ENCODE measurements at places on chromosomes 1 and 21.

DNA sequence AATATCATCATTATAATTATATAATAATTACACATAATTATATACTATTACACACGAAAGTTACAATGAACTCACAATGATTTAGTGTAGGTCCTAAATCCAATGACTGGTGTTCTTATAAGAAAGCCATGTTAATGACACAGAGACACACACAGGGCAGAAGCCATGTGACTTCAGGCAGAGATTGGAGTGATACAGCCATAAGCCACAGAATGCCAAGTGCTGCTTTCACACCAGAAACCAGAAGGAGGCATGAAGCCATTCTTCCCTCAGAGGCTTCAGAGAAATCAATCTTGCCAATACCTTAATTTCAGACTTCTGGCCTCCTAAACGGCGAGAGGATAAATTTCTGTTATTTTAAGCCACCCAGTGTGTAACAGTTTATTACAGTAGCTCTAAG lies 147.4 kb upstream of the KRTAP19-8 start:
- DNase-seq = no peak

- no peak for DNase-seq
Observed at GRCh38 chr1:184019506-184019905, 18.0 kb downstream of the COLGALT2 start.

DNA sequence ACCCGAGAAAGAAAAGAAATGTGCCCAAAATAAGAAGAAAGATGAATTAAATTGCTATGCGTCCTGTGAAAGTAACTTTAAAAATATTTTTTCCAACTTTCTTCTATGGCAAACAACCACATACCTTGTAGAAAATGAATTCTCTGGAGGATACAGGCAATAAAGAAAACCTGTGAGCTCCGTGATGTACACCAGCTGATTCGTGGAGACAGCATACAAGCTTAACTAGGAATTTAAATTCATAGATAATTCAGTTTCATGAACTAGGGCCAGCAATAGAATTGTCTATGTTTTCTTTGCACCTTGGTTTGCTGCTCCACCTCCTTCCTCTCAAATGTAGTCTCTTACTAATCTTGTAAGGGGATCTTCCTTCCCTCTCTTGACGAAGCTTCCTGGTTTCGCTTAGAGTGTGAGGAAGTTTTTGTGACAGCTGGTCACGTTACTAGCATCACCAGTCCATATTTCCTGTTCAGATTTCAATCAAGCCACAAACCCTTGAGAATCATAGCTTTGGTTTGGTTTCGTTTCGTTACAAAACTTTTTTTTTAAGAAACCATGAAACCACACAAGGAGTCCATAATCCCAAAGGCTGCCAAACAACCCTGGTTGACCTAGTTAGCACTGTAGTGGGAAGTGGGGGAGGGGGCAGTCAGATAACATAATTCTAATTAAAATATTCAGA lies 35.8 kb downstream of the GREM2 start:
- DNase-seq = peak; percentile 47

DNA sequence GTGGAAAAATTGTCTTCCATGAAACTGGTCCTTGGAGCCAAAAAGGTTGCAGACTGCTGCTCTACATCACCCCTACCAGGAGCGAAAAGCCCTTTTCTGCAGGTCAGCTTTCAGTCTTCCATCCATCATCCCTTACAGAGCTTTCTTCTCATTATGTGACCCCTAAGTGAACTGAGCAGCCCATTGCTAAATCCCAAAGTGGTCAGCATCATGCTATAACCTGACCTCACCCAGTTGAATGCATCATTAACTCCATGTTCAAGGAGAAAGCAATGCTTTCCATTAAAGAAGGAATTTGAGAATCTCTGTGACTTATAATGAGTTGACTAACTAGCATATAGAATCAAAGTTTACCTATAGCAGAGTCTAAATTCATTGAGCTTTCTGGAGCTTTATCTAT lies 10.4 kb upstream of the IL24 start:
- DNase-seq = no peak

DNA sequence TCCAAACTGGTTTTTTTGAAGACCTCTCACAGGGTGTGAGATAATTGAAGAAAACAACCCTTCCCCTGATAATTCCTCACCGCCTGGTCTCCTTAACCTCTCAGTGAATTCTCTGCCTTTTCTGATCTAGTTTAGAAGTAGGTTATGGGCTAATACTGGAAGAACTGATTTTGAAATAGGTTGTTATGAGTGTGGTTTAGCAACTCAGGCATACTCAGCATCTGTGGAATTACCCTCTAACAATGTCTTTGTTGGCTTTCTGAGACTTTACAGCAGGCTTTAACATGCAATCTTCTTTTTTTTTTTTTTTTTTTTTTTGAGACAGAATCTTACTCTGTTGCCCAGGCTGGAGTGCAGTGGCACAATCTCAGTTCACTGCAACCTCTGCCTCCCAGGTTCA lies 10.3 kb upstream of the PLD5 start:
- DNase-seq = no peak

GRCh38 chr1:82318265-82318664 lies 517.5 kb downstream of the ADGRL2 start:
- no peak for DNase-seq

- DNase-seq = no peak
Observed at GRCh38 chr1:219239518-219239917, 65.8 kb downstream of the LYPLAL1 start.

GRCh38 chr1:199176713-199177112 lies 537.9 kb downstream of the PTPRC start:
- no peak for DNase-seq

GRCh38 chr1:230868736-230869385 lies 540 bp upstream of the C1orf198 start:
- peak; percentile 55 for DNase-seq

DNA sequence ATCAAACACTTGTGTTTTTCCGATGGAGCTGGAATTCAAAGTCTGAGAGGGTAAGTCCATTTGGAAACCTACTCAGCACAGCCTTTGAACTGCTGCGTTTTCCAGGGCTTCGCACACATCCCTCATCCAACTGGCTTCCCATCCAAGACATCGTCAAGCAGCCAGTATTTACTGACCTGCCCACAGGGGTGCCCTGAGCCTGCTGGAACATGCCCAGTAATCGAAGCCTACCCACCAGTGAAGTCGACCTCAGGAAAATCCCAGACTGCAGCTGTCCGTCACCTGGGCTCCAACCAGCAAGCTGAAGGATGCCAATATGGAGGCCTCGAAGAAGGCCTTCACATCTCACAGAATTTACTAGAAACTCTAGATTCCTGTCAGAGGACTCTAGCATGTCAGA lies 261.6 kb downstream of the PLPP3 start:
- no peak for DNase-seq

GRCh38 chr1:168297019-168297730 lies 16.5 kb downstream of the TBX19 start:
- DNase-seq = peak; percentile 7

DNA sequence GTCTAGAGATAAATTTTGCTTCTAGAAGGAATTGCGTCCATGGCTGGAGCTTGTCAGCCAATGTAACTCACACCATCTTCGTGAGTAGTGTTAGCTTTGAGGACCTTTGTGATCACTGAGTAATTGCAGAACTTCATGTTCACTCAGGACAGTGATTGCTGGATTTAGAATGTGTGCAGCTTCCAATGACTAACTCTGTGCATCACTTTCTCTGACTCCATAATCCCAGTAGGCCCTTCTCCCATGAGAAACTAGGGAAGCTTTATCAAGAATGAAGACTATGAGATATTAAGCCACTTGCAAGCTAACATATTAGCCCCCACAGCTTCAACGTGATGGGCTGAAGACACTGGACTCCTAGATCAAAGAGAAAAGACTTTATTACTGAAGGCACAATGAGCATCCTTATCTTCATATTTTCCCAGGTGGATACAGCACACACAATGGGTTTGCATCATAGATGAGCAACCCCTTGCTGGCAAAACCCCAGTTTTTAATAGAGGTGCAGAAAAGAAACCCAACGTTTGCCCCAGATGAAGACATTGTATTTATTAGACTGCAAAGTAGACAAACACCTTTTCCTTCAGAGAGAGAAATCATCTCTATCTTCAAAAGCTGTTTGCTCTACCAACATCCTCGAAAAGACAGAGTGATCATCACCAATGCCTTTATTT lies 561.0 kb downstream of the LTN1 start:
- DNase-seq = no peak

- no peak for DNase-seq
Observed at GRCh38 chr1:116832932-116833578, 76.7 kb upstream of the PTGFRN start.

DNA sequence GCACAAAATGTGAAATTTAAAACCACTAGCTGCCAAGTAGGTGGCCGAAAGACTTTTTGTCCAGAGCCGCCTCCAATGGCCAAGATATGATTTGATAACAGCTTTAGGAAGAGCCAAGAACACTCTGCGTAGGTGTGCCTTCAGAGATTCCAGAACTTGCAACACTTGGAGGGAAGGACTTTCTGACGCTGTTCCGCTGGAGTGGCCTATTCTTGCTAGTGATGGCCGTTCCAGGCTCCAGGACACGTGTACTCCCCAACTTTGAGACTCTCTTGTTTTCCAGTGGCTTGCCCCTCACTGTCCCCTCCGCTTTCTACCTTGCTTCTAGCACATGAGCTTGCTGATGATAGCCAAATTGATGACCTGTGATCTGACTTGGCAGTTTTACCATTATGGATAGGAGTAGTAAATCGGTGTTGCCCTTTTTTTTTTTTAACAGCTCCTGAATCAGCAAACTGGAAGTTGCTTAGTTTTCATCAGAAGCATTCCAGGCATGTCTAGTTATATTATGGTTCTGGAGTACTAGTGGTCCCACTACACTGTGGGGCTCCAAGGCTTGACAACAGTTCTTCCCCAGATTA lies 1.0 kb downstream of the PRDX6 start:
- DNase-seq = peak; percentile 25

DNA sequence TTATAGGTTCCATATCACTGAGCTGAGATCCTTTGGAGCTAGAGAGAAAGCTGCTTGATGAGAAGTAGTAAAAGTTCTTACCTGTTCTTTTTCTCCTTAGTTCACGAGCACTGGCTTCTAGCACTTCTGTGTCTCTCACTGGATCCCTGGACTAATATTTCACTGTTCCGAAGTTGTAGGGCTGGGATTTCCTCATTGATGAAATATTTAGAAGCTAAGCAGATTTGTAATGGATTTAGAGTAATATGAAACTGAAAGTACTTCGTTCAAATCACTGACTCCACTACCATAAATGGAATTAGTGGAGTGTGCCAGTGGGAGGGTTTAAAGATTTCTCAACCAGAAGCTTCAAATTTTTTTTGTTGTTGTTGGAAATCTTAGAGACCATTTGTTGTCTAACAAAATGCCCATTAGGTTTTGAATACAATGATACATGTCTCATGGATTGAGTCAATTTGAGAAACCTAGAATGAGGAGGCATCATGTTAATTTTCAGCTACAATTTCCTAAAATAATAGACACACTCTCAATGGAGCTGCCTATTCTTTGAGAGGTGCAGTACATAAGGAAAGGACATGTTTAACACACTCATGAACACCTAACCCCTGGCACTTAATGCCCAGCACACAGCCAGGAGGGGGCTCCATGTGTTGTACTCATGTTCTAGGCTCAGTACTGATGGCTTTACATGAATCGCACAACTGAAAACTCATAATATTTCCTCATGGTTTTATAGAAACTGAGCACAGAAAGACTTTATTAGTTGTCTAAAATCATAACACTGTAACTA lies at the start of gene GBP1:
GBP1 (minus strand) TSS at position 130 of the 790 bp plus-strand sequence. CDS start 1,974 bp downstream, outside the sequence.
- no peak for DNase-seq

DNA sequence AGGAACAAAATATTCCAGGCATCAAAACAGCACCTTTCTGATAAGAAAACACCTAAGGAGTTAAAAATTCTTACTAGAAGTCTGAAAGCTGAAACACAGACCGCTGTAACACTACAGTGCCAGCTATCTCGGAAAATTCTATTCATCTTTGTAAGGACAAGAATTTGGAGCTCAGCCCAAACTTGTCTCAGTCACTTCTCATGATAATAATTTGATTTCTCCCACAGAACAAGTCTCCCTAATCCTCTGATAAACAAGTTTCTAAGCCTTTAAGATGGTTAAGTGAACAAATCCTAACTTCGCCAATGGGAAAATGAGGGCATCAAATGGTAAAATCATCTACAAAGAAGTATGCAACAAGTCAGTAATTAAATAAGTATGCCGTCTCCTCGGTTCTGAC lies 59.9 kb downstream of the SIPA1L2 start:
- no peak for DNase-seq

- DNase-seq = no peak
Observed at GRCh38 chr1:40919475-40920011, 57.4 kb upstream of the CITED4 start.

All from NCI-H524 (cell line).